AG09319 (cell line): ENCODE measurements at places on chromosomes 11 and 22.

- no peak for DNase-seq
Observed at GRCh38 chr11:65648997-65649493, 11.1 kb downstream of the SIPA1 start.

DNA sequence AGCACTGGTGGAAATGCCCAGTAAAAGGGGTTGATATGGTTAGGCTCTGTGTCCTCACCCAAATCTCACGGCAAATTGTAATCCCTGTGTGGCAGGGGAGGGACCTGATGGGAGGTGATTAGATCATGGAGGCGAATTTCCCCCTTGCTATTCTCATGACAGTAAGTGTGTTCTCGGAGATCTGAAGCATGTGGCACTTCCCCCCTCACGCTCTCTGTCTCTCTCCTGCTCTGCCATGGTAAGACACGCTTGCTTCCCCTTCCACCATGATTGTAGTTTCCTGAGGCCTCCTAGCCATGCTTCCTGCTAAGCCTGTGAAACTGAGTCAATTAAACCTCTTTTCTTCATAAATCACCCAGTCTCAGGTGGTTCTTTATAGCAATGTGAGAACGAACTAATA lies 37.4 kb downstream of the PACSIN2 start:
- DNase-seq, result no peak

DNA sequence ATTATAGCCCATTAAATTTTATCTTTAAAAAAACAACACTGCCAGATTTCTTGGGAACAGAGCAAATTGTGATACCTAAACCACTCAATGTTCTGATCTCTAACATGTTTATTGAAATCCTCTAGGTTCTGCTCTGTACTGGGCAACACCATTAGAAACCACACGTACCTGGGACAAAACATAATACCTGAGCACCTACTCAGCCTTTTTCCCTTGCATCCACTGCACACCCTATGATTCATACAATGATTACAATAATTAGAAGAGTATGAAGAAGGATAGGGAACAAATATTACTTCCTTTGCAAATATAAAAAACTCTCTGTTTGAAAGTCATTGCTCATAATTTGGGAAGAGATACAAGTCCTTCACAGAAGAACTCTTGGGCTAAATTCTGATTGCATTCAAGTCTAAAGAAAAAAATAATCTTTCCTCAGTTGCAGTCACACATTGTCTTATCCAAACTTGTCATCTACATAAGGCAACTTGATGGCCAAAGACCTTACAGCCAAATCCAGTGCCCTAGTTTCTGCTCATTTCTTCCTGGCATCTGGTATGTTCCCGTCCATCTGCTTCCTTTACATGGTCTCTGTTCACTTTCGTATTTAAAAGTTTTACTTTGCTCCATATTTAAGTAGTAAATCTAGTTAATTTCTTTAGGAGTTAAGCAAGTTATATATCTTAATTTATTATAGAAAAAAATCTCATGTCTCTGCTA lies 407.4 kb downstream of the LRRC4C start:
- DNase-seq, result no peak

- DNase-seq, result no peak
Observed at GRCh38 chr11:113736323-113736722, 30.2 kb upstream of the TMPRSS5 start.

- no peak for DNase-seq
Observed at GRCh38 chr11:1138097-1138496, 19.7 kb upstream of the MUC5AC start.

DNA sequence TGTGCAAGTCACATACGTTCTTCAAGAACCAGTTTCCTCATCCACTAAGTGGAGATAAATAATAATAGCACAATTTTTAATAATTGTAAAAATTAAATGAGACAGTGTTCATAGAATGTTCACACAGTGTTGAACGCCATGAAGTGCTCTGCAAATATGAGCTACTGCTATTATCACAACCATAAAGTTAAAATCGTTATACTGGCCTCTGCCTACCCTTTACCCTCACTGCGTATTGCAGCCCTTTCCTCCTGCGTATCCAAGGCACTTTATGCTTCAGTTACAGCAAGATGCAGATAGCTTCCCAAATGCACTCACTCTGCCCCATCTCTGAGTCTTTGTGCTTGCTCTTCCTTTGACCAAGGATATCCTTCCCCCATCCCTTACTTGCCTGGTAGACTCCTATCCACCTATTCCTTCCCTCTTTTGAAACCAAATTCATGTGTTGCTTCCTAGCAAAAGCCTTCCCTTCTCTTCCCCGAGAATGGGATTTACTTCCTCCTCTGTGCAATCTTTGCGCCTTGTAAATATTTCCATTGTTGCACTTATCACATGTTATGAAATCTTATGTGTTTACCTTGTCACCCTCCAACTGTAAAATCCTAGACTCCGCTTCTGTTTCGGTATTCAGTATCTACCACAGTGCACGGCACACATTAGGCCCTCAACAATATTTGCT lies 196.9 kb downstream of the ADAMTS15 start:
- DNase-seq, result no peak

DNA sequence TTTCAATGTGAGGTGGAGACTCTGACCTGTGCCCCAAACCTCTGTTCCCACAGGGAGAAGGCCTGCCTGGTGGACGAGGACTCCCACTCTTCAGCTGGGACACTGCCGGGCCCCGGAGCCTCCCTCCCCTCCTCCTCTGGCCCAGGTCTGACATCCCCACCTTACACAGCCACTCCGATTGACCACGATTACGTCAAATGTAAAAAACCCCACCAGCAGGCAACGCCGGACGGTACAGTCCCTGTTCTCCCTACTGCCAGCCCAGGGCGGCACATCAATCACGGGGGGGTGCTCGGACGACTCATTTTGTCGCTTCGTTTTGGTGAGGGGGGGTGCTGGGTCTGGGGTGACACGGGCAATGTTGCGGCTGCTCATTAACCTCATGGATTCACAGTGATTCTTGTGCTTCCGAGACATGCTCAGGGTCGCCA lies 83.3 kb upstream of the SUSD2 start:
- DNase-seq, result no peak

DNA sequence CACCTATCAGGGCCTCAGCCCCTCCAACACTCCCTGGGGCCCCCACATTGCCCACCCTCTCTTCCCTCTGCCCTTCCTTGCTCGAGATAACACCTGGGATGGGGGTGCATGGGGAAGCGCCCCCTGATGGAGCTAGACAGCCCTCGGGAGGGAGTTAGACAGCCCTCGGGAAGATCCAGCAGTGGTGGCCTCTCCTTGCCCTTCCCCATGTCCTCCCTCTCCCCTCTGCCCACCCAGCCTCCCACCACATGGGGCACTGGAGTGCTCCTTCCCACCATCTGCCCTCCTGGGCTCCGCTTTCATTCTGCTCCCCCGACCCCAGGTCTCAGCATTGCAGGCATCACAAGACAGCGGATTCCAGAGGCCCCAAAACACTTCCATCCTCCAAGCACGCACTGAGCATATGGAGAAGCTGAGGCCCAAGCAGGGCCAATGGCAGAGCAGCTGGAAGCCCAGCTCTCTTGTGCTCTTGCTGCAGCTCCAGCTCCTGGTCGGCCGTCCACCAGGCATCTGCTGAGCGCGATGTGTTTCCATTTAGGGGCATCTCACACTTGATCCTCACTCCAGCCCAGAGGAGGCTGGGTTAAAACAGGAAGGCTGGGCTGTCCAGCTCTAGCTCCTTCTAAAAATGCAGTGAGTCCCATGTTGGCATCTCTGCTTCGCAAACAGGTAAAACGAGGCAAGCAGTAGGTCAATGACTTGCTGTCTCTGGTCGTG lies 65.6 kb downstream of the IGLL1 start:
- no peak for DNase-seq

DNA sequence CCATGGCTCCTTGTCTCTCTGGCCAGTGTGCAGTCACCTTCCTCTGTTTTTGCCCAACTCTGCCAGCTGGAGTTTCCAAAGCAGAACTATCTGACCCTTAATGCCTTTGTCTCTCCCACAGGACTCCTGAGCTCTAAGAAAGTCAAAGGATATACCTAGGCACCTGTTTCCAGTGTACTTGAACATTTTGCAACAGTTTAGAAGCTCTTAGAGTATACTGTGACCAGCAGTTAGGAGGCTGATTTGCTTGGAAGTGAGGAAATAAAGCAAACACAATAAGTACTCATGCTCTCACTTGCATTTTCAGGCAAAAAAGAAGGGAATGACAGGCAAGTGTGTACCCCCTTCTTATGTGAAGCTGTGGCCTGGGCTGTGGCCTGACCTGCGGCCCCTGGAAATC lies 204.3 kb upstream of the PLET1 start:
- no peak for DNase-seq

DNA sequence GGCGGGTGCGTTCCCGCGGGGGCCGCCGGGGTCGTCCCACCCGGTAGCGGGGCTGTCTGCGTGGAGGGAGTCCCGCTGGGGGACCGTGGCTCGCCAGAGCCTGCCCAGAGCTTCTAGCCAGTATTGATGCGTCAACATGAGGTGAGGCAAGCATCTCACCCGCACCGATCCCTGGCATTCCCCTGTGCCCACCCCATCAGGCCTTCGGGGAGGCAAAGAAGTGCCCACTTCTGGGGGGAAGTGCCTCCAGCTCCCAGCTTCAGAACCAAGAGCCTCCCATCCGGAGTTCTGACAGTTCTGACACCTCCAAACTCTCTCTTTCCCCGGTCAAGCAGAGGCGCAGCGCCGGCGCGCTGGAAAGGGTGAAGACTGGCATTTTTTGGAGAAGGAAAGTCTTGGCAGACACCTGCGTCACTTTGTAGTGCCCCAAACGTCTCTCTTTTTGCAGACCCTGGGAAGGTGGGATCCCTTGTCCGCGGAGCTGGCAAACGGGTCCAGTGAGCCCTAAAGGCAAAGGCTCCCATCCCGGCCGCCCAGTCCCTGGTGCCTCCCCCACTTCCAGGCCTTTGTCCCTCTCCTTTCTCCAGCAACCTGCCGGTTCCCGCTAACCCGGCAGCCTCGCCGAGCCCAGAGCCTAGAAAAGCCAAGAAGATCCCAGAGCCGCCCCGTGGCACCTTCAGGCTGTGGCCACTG lies 3.2 kb upstream of the PAX6 start:
- no peak for DNase-seq

- no peak for DNase-seq
Observed at GRCh38 chr11:9726321-9727022, 62.6 kb downstream of the SWAP70 start.

GRCh38 chr11:112159098-112160065 lies 4.5 kb downstream of the IL18 start:
- DNase-seq, result no peak

DNA sequence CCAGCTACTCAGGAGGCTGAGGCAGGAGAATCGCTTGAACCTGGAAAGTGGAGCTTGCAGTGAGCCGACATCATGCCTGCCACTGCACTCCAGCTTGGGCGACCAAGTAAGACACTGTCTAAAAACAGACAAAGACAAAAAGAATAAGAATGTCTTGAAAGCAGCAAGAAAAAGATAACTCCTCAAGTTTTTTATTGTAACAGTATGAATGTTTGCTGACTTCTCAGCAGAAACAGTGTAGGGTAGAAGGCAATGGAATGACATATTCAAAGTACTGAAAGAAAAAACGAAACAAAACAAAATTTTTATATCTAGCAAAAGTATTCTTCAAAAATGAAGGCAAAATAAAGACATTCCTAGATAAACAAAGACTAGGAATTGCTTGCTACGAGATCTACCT lies 76.9 kb downstream of the PACS1 start:
- no peak for DNase-seq

GRCh38 chr11:35500744-35501143 lies 24.7 kb downstream of the PAMR1 start:
- DNase-seq, result no peak

GRCh38 chr22:47423861-47424820 lies 661.7 kb downstream of the TBC1D22A start:
- DNase-seq, result no peak

DNA sequence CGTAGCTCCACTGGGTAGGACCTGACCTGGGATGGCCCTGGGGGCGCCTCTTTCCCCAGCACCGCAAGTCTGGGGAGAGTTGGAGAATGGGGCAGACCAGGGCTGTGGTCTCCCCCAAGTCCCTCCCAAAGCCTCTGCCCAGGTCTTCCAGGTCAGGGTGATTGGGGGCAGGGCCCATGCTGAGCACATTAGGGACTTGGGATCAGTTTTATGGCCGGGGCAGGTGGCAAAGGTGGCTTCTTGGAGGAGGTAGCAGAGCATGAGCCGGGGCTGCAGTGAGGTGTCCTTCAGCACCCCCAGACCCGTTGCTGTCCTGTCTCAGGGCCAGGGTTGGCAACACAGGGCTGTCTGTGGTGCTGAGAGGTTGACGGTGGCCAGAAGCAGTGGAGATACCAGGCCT lies 6.0 kb downstream of the RELT start:
- DNase-seq, result no peak

DNA sequence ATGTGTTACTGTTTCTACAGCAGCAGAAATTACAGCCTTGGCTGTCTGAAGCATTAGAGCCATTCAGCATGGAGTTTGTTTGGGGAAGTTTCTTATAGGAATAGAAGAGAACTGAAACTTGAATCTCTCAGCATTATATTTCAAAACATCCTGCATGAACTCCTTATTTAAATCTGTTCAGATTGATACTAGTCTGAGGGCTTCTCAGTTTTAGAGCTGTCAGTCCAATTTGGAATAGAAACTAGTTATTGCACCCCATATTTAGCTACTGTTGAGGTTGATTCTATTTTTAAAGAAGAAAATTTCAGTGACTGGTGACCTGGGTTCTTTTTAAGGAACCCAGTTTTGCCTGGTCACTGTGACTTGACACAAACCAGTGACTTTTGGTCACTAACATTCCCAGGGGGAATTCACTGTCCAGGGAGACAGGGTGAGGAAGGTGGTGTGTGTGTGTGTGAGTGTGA lies 126.0 kb upstream of the TTC12 start:
- DNase-seq, result no peak

- no peak for DNase-seq
Observed at GRCh38 chr22:42937164-42937843, 77.6 kb downstream of the PACSIN2 start.

DNA sequence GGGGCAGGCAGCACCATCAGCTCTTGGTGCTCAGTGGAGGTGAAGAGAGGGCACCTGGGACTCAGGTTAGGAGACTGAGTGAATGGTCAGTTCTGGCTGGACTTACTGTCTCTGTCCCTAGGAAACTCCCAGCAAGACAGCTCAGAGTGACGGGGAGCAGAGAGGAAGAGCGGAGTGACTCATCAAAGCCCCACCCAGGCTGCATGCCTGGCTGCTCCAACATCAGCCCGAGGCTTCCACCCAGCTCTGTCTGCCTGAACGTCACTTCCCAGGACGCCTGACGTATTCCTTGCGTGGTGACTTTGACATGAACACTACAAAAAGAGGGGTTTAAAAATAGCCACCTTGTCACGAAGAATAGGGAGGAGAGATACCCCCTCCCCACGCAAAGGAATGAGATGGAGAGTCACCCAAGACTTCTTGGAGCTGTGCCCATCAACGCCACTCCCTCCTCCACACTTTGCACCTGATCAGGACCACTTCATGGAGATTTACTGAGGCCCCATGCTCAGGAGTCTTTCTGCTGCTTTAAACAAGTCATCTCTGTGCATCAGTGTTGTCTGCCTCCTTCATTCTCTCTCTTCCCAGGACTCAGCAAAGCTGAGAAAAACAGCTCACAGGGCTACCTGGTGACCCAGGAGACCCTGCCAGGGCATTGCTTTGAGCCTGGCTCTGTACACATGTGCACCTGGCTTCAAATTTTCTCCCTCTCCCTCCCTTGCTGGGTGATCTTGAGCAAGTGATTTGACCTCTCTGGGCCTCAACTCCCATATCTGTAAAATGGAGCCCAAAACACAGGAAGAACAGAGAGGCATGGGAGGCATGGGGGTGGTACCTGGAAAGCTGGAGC lies 83.1 kb downstream of the MN1 start:
- peak; percentile 88 for DNase-seq

- no peak for DNase-seq
Observed at GRCh38 chr22:27719535-27720227, 81.9 kb downstream of the MN1 start.

- no peak for DNase-seq
Observed at GRCh38 chr11:44454666-44455065, 110.8 kb upstream of the CD82 start.

GRCh38 chr22:40499209-40499623 lies 128.8 kb downstream of the SGSM3 start:
- DNase-seq, result peak; percentile 81
